NCI-H187 treated with DMSO at 0.1 percent for 48 hours (cell line): ENCODE measurements at places on chromosomes 7 and 10.

- no peak for DNase-seq
These were observed 12.0 kb downstream of the SUFU start for GRCh38 chr10:102515724-102516123.

DNA sequence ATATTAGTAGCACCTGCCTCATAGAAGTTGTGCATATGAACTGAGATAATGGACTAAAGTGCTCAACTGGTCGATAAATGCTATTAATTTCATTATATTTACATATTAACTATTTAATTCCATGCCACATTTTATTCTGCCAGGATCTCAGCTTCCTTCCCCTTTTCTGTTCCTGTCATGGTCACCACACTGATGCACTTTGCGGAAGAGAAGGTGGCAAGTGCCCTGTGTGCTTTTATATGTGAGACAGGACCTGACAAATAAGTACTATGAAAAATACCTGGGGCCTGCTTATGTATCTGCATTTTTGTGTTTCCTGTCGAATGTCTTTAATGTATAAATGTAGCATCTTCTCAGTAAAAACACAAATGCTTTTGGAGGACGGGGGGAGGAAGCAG is 12.2 kb downstream of the ATP6V0E2 start:
- DNase-seq = no peak

GRCh38 chr7:55538538-55538937 is 33.8 kb downstream of the VOPP1 start:
- DNase-seq = no peak

GRCh38 chr7:107408349-107408748 is 61.5 kb upstream of the GPR22 start:
- no peak for DNase-seq

GRCh38 chr7:156232931-156233705 is 407.5 kb upstream of the RNF32 start:
- no peak for DNase-seq

DNA sequence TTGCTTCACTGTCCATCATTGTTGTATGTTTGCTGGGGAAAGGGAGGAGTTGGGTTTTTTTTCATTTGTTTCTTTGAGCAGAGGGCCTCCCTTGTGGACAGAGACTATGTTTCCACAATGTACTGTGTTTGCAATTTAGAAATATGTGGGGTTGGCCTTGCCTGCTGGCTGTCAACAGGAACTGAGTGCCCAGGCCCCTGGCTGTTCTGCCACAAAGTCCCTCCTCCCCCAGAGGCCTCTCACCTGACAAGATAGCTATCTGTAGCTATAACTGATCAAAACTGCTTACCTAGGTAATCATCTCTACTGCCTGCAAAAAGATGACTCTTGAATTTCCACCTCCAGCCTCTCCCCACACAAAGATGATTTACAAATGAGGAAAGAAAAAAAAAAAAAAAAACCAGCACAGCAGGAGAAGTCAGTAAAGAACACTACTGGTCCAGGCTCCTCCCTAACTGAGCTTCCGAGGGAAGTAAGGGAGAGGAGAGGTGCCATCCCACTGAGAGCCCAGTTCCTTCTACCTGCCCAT is 121.8 kb downstream of the SGMS1 start:
- no peak for DNase-seq

GRCh38 chr7:77393261-77393660 is 22.9 kb downstream of the GSAP start:
- DNase-seq = no peak

- DNase-seq = peak; percentile 76
These were observed 200.4 kb upstream of the NFE2L3 start for GRCh38 chr7:25951414-25952260.

GRCh38 chr7:75878312-75878768 is 494 bp upstream of the RHBDD2 start:
- no peak for DNase-seq
